ENCODE measurements at places on chromosomes 12 and 14. TPM values are rescaled to one million over a fixed set of nuclear protein-coding genes. Genes with fewer than 3 reads are reported as not detected.

Gene BRMS1L
- 4.7 TPM for total RNA-seq

Gene AQP6
- total RNA-seq = not detected

Gene ADGRD1
- total RNA-seq = 1.1 TPM

Gene ZBTB42
- 8.3 TPM for total RNA-seq

Gene SRSF9
- total RNA-seq = 151 TPM

Gene KRT78
- total RNA-seq = not detected

Gene DDIT3
- total RNA-seq = 35.6 TPM

Gene TMEM52B
- total RNA-seq = not detected

Gene CCNK
- total RNA-seq = 82.0 TPM

Gene CCDC197
- not detected for total RNA-seq

Gene SLC10A1
- total RNA-seq = not detected

Gene WSCD2
- total RNA-seq = 5.9 TPM

Gene OTX2
- not detected for total RNA-seq

Gene STAC3
- 5.3 TPM for total RNA-seq

Gene BTBD6
- 36.1 TPM for total RNA-seq

Gene ADCY4
- 7.8 TPM for total RNA-seq

Gene MAP1LC3B2
- 1.0 TPM for total RNA-seq

Gene RAB21
- total RNA-seq = 69.4 TPM

Gene BAG5
- 31.6 TPM for total RNA-seq

Gene PIANP
- total RNA-seq = 0.51 TPM

Gene TNS2
- 0.24 TPM for total RNA-seq

All from B cell (primary cell).